Bronchial epithelial cell (primary cell): ENCODE measurements at places on chromosomes 6 and 20.

DNA sequence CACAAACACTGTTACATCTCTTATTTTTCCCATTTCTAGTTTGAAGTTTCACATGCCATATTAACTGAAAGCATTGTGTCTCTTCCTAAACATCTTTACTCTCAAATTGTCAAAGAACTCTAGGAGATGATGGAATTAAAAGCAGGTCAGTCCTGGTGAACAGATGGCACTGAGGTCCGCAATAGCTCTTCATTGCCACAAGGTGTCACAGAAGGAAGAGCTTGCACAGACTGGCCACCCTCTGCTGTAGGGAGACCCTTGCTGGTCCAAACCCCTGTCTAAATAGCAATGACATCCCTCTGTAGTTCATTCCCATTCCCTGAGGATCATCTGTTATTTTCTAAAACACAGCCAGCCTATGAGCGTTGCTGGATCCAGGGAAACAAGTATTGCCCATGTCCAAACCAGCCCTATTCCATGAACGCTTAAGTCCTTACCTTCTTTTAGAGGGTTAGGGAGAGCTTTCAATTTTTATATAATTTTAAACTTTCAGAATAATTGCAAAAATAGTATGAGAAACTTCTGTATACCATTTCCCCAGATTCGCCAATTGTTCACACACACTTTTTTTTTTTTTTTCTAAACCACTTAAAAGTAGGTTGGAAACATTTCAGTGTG is 10.1 kb upstream of the HDAC2 start:
- no peak for DNase-seq

DNA sequence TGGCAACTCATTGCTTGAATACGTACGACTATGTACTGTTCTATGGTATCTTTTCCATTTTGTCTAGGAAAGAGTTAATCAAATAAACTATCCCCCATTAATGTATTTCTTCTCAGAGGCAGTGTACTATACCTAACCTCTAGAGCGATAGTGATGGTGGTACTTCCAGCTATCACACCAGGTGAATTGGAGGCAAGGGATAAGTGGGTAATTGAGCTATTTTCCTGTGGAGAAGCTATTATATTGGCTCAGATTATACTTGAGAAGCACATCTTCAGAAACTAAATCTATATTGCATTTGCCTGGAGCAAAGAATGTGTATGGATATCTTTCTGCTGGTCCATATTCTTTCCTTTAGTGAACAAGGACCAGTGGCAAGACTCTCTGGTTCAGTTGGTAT is 430.7 kb upstream of the KHDRBS2 start:
- DNase-seq = no peak

- DNase-seq = peak; percentile 17
These were observed 523 bp downstream of the TMEM30A start for GRCh38 chr6:75283907-75284631.

DNA sequence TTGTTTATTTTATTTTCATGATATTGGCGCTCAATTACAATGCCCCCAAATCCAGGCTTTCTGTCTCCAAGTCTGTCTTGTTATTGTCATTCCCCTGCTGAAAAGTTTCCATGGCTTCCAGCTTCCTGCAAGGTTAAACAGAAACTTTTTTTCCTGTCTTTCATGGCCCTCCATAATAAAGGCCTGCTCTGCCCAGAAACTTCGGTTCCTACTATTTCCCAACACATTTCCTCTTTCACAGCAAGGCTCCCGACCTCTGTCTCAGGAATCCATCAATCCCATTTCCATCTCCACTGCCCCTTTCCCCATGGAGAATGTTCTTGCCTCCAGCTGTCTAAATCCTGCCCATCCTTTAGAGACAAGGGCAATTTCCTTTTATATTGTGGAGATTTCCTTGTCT is 365.2 kb upstream of the JARID2 start:
- DNase-seq = no peak
